ENCODE measurements at places on chromosomes 5 and 9.

GRCh38 chr5:169095976-169096375 is 205.0 kb downstream of the SLIT3 start:
- no peak for DNase-seq

DNA sequence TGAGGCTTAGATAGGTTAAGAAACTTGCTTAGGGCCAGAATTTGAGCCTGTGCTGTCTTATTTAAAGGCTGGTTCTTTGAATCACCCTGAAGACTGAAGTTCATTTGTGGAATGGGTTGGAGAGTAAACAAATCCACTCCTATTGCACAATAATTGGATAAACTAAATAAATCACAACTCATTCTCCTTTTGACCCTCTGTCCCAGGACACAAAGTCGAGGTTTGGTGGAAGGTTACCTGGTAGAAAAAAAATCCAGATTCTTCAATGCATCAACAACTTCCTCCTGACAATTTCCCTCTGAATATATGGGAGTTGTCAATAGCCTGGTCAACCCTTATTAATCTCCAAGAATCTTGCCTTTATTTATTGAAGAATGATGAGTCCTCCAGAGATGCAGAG is 28.9 kb downstream of the TBC1D2 start:
- no peak for DNase-seq

DNA sequence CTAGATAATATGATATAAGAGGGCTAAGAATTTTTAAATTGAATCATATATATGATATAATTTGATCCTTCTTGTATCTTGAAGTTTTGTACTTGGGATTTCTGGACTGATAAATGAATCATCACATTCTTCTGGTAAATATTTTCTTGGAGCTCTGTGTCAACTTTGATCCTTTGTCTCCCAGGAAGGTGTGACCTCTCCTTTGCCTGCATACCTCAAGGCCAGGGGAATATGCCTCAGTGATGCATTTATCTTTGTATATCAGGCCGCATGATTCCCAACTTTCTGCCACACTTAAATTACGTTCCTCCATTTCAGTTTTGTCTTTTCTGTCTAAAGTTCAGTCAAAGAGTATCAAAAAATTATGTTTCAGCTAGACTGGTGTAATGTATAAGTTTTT is 101.2 kb downstream of the NLN start:
- DNase-seq, result no peak

DNA sequence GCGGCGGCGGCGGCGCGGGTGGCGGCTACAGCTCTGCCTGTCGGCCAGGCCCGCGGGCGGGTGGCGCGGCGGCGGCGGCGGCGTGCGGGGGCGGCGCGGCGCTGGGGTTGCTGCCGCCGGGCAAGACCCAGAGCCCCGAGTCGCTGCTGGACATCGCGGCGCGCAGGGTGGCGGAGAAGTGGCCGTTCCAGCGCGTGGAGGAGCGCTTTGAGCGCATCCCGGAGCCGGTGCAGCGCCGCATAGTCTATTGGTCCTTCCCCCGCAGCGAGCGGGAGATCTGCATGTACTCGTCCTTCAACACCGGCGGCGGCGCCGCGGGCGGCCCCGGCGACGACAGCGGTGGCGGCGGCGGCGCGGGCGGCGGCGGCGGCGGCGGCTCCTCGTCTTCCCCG is 296 bp downstream of the ZSWIM6 start:
- peak; percentile 25 for DNase-seq

DNA sequence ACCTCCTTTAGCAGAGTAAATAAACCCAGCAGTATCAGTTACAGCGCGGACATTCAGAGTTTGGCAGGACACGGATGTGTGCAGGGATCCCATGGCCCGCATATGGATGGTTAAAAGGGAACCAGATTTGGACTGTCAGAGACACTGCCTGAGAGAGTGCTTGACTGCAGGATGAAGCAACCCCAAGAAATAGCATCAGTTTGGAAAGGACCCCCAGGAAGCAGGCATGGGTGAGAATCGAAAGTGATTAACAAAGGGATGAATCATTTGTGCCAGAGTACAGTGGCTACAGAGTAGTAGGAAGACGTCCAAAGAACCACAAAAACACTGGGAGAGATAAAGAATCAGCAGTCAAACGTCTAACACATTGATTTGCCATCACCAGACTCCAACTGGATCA is 5.5 kb downstream of the C7 start:
- DNase-seq, result no peak

DNA sequence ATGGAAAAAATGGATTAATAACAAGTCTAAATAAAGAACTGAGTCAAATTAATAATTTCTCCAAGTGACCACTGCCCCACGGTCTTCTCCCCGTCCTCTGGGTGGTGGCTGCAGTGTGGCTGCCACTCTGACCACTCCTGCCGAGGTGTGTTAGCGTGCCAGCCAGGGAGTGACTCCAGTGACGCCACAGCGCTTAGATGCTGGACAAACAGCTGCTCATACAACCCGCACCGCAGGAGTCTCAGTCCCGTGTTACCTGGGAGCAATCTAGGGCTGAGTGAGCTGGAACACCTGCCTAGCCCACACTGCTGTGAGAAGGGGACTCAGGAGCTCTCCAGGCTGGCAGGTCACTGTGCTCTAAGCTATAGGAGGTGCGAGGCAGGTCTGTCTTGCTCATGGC is 10.2 kb downstream of the MAPK9 start:
- no peak for DNase-seq

- no peak for DNase-seq
Measured at GRCh38 chr5:132677191-132677590, 3.4 kb downstream of the IL4 start.

GRCh38 chr5:65073250-65073661 is 304.5 kb downstream of the CWC27 start:
- DNase-seq, result no peak

DNA sequence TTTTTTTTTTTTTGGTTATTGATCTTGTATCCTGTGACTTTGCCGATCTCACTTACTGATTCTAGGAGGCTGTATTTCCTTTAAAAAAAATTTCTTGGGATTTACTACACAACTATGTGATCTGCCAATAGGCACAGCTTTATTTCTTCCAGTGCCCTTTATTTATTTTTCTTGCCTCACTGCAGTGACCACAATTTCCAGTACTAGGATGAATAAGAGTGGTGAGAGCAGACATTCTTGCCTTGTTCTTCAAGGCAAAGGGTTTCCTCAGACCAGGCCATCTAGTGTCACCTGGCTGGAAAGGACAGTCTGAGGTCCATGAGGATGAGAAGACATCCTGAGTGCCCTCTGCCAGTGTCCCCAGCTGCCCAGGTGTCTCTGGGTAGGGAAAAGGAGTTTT is 265.4 kb downstream of the SPOCK1 start:
- DNase-seq, result no peak

- no peak for DNase-seq
Measured at GRCh38 chr5:149598966-149599365, 17.7 kb downstream of the ARHGEF37 start.

DNA sequence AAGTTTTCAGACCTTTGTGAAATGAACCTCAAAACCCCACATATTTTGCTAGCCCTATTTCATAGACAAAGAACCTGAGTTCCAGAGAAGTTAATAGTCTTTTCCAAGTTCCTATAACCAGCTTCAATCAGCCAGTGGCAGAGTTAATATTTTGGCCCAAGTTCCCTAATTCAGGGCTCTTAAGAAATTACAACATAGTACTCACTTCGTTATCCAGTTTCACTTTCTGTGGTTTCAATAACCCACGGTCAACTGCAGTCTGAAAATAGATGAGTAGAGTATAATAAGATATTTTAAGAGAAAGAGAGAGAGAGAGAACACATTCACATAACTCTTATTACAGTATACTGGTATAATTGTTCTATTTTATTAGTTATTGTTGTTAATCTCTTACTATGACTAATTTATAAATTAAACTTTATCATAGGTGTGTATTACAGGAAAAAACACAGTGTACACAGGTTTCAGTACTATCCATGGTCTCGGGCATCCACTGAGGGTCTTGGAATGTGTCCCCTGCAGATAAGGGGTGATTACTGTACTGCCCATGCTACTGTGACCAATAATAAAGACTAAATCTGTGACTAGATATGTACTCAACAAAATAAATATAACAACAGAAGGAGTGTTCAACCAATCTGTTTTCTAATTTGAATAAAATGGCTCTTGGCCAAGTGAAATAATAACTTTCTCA is 9.3 kb upstream of the MYOT start:
- no peak for DNase-seq

DNA sequence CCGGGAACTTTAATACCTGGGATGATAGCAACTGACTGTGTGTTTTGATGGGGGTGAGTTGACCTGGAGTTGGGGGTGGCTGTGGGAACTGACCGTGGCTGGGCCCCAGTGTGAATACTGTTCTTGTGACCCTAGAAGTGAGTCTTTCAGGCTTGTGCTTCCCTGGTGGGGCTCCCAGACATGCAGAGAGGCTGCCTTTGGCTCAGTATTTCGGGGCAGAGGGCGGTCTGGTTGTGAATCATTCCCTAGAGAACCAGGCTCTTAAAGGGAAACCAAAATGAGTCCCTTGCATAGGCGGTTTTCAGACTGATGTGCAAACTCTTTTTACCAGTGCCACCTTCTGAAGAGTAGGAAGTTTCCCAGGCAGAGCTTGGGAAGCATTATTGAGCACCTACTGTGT is 132.1 kb downstream of the MACROH2A1 start:
- no peak for DNase-seq

- DNase-seq, result no peak
Measured at GRCh38 chr9:123327697-123328100, 28.3 kb upstream of the CRB2 start.
